ENCODE measurements at places on chromosomes 3 and 15. TPM values are rescaled to one million over a fixed set of nuclear protein-coding genes. Genes with fewer than 3 reads are reported as not detected.

DNA sequence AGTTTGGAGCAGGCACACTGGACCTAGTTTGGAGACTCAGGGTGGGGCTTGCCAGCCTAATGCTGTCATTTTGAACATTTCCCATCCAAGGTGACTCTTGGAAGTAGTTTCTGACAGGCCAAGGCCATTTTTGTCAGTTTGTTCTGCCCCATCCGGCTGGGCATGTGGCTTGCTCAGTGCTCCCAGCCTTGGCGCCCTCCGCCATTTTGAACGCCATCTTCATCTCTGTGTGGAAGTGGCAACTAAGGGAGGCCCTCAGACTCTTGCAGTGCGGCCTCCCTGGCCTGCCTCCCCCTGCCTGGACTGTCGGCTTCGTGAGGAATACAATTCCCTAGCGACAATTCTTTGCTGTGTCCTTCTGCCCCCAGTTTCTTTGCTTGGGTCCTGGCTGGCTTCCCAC lies 150.6 kb upstream of the RGMA start:
- H3K36me3 ChIP-seq = no peaks in the 10 kb centered on the region
- H3K4me1 ChIP-seq = no peaks in the 10 kb centered on the region

DNA sequence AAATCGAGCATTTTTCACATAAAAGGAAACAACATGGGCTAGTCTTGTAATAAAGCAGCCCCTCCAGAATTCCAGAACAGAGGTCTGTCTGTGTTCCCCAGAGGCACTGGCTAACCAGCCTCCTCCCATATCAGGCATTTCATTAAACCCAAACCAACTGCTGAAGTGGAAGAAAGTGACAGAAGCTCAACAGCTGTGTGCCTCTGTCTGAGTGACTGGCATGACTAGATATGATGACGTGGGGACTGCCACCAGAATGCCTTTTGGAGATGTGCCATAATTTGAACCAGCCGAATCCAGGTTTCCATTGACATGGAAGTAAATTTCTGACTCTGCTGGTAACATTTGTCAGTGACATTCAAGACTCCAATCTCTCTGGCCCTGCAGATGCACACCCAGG lies 8.7 kb downstream of the LIMD1 start:
- no peak overlapping the region for H3K4me3 ChIP-seq
- DNase-seq = no peak
- H3K27me3 ChIP-seq = no peaks in the 10 kb centered on the region
- peaks cover 26% of the 10 kb centered on the region for H3K4me1 ChIP-seq
- H3K36me3 ChIP-seq = peaks cover 34% of the 10 kb centered on the region
- no peak overlapping the region for H3K27ac ChIP-seq

DNA sequence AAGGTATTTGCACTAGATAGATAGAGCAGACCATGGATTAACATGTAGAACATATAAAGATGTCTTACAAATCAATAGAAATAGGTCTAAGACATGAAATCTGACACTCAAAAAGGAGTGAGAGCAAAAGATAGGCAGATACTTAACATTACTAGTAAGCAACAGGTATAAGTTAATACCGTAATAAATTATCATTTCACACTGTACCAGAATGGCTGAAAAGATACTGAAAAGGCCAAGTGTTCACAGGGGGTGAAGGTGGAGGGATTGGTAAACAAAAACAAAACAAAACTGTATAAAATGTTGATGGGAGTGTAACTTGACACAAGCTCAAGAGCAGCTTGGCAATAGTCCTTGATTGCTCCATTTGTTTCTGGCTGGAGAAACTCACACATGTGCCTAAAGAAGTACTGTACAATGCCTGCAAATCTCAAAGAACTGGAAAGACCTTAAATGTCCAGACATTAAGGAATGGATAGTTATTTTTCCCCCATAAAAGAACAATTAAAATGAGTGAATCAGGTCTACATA lies 3.5 kb downstream of the NSMCE3 start:
- peaks cover 23% of the 10 kb centered on the region for H3K4me1 ChIP-seq
- no peaks in the 10 kb centered on the region for H3K36me3 ChIP-seq

GRCh38 chr3:108328821-108329486 lies 32.6 kb downstream of the HHLA2 start:
- H3K4me1 ChIP-seq = no peaks in the 10 kb centered on the region
- H3K36me3 ChIP-seq = no peaks in the 10 kb centered on the region
- no peak for DNase-seq
- H3K27ac ChIP-seq = no peak overlapping the region

GRCh38 chr3:54506603-54507002 lies 384.3 kb downstream of the CACNA2D3 start:
- H3K27ac ChIP-seq = no peak overlapping the region
- H3K27me3 ChIP-seq = no peaks in the 10 kb centered on the region
- no peak overlapping the region for H3K4me3 ChIP-seq
- H3K4me1 ChIP-seq = no peaks in the 10 kb centered on the region
- H3K36me3 ChIP-seq = no peaks in the 10 kb centered on the region
- DNase-seq = no peak

GRCh38 chr3:17137321-17137826 lies 252.6 kb downstream of the PLCL2 start:
- no peak for DNase-seq
- no peak overlapping the region for H3K4me3 ChIP-seq
- no peaks in the 10 kb centered on the region for H3K4me1 ChIP-seq
- no peaks in the 10 kb centered on the region for H3K36me3 ChIP-seq
- H3K27ac ChIP-seq = no peak overlapping the region

DNA sequence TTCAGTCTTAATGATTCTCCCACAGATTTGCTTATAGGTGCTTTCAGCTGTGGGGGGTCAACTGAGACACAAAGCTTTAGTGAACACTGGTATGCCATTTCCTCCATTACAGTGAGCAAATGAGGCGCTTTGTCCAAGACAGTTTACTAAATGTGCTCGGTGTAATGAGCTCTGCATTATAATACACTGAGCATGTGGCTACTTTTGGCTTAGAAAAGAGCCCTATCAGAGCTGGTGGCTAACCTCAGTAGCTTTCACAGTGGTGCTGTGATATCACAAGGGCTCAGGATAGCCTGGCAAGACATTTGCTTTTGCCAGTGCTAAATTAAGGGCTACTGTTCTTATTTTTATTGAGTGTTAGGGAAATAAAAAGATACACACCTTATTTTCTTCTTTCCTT lies 749.7 kb upstream of the ARPP21 start:
- H3K27ac ChIP-seq = no peak overlapping the region
- no peaks in the 10 kb centered on the region for H3K36me3 ChIP-seq
- H3K27me3 ChIP-seq = no peaks in the 10 kb centered on the region
- DNase-seq = no peak

GRCh38 chr3:1082108-1082507 lies 10.7 kb upstream of the CNTN6 start:
- H3K27me3 ChIP-seq = no peaks in the 10 kb centered on the region
- H3K4me1 ChIP-seq = no peaks in the 10 kb centered on the region
- no peak for DNase-seq
- no peaks in the 10 kb centered on the region for H3K36me3 ChIP-seq

DNA sequence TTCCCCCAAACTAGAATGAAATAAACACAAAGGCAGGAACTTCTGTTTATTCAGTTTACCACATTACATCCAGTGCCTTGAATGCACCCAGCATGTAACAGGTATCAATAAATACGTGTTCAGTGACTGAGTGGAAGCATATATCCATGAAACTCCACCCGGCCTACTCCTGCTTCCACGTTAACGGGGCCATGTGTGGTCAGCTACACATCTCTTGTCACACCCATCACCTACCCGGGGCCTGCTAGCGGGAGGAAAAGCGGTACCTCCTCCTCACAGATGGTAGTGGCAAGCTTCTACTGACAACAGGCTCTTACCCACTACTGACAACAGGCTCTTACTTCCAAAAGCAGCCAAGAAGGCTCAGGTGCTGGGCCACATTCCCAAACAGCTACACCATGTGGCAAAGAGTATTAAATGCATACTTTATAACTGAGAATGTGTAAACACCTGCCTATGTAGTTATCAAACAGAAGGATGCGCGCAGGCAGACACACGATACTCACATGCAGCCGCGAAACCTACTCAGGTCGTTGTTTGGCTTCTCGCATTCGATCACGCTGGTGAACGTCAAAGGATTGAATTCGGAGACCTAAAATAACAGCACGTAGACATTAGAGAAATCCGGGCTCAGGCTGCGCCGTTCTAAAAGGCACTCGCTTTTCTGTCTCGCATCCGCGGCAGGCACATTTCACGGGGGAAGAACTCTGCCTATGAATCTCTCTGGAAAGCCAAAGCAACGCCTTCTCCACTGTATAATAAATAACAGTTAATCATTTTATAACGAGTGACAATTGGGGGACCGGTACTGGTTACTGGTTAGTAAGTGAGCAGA lies 127.4 kb downstream of the ATP10A start:
- no peak overlapping the region for H3K4me3 ChIP-seq
- H3K36me3 ChIP-seq = no peaks in the 10 kb centered on the region
- H3K27ac ChIP-seq = no peak overlapping the region
- H3K4me1 ChIP-seq = no peaks in the 10 kb centered on the region
- no peak for DNase-seq
- H3K27me3 ChIP-seq = no peaks in the 10 kb centered on the region

PRC1 gene
- total RNA-seq = 49.6 TPM

PARP15 gene
- total RNA-seq = 0.75 TPM

CHRNA3 gene
- 0.18 TPM for total RNA-seq
